ENCODE measurements at places on chromosomes 3 and 15.

GRCh38 chr15:85504749-85505676, 124.6 kb downstream of the AKAP13 start:
- peak; percentile 84 for DNase-seq

DNA sequence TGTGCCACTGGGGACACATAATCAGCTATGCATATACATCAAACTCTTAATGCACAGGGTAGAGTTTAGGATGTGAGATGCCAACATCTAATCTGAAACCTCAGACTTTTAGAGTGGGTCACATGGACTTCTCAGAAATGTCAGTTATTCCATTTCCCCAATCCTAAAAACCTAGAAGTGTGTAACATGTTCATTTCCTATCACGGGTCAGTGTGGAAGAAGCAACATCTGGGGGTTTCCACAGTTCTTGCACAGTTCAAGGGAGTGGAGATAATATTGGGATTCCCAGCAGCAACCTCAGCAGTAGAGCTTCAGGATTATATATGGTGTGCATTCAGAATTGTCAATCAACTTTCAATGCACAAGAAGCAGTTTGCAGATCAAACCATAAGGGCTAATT, 44.4 kb upstream of the SPRED1 start:
- no peak for DNase-seq

DNA sequence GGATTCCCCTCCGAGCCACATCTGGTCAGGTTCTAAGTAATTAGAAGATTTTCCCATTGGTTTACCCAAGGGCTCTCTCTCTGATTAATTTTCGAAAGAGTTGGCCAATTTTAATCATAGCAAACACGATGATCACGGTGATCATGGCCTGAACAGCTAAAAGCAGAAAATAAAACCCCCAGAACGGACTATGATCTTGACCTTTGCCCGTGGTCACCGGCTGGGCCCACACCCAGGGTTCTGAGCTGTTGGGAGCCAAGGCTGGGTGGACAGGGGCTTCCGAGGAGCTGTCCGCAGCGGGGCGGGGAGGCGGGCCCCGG, 2.6 kb downstream of the GP5 start:
- no peak for DNase-seq

DNA sequence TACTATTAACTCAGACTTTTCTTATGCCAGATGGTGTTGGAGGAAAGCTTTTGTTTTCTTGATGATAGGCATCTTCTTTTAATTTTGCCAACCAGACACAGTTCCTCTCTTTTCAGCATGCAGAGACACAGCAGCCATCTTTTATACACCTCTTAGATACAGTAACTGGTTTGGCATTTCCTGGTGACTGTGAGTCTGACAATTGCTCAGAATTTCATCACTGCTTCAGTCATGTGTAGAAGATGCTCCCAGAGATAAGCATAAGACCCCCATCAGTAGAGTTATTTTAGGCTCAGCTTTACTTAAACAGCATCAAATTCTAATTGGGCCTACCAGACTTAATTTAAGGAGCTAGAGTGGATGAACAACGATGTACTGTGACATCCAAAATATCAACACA, 779.0 kb downstream of the SQOR start:
- DNase-seq: no peak

DNA sequence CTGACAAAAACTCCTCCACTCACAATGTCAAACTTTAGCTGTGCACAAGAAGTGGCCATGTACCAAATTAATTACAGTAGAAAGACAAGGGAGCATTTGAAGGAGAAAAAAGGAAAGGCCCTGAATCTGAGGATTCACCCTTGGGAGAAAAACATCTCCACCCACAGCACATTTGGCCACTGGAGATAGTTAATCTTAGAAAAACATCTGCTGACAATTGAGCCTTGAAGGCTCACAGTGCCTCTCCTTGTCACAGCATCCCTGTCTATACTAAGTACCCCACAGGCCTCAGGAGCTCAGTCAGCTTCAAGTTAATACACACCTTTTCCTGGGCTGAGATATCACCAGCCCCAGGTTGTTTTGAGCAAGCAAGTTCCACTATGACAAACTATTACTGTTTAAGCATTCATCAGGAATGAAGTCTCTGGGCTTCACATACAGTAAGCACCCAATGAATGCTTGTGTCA, 78.1 kb upstream of the SETMAR start:
- no peak for DNase-seq

GRCh38 chr3:17357035-17357710, 385.3 kb downstream of the TBC1D5 start:
- no peak for DNase-seq

- peak; percentile 45 for DNase-seq
Measured at GRCh38 chr3:63863150-63864007, at the start of the genes ATXN7 and THOC7. Gene ATXN7, plus strand, starts transcription at chr3:63863867. Its CDS starts 48,732 bp downstream, at chr3:63912599. Gene THOC7, minus strand, starts transcription at chr3:63863805. Its CDS starts 15 bp downstream, at chr3:63863790.

DNA sequence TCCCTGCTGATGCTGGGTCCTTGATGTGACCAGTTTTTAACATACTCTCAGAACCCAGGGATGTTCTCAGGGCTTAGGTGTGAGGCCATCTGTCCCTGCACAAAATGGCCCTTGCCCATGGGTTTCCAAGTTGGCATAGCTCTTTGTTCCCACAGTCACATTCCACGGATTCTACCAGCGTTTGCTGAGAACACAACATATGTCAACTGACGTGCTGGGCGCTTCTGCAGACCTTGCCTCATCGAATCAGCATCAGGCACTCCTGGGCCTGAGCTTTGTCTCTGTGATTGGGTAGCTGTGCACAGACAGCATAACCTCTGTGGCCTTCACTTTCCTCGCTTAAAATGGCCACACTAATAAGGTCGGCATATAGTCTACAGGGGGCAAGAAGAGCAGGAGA, 69.0 kb downstream of the MGLL start:
- DNase-seq: no peak

GRCh38 chr3:14980689-14981088, 33.3 kb downstream of the NR2C2 start:
- peak; percentile 58 for DNase-seq

DNA sequence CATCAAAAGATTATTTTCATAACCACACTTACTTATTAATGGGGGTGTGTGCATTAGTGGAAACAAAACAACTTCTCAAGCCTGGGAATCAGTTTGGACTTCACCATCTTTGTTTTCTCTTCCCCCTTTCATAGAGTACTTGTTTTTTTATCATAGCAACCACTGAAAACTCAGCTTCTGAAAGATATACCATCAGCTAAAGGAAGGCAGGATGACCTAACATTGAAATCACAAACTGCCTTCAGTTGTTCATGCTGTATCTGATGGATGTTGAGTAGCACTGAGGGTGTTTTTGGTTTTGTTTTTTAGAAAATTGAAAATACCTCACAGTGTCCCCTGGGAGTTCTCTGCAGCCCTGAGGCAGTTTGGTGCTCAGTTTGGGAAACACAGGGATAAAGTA, 46.5 kb downstream of the NEK10 start:
- DNase-seq: no peak

DNA sequence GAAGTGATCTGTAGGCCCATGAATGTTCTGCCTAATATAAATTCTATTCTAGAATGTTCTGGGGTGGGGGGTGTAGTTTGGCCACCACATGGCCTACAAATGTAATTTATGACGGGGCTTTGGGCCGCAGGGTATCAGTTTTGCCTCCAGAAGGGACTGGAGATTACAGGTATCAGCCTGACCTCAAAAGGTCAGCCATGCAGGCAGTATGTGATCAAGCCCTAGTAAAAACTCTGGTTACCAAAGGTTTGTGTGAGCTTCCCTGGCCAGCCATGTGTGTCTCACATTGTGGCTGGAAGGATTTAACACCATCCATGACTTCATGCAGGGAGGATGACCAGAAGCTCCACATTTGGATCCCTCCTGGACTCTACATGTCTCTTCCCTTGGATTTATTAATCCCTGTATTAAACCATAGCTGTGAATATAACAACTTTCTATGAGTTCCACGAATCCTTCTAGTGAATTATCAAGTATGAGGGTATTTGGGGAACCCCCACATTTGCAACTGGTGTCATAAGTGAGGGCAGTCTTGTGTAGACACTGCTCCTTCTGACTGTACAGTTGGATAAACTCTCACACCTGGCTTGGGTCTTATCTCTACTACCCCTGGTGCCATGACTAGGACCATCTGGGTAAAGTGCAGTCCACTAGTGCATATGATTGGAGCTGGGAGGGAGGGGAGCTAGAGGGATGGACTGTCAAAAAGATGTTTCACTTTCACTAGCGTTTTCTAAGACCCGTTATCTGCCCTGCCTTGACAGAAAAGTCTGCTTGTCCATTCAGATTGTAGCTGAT, 50.0 kb upstream of the RFX7 start:
- no peak for DNase-seq

DNA sequence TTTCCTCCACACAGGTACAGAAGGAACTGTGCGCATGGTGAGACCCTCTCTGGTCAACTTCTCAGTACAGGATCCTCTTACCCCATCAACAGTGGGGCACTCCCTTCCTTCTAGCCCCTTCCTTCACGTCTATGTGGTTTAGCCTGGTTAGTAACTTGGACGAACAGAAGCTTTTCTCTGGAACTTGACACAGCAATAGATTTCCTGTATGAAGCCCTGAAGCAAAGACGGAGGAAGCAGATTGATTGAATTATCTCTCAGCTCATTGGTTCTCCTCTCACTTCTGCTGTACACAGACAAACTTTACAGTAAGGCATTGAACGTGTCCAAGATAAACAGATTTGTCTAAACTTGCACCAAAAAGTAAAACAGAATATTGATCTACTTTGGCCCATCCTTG, at the start of gene CD200R1:
CD200R1 (minus strand) TSS at position 210 of the 400 bp plus-strand sequence. CDS start 246 bp downstream, outside the sequence.
- no peak for DNase-seq

GRCh38 chr3:16239086-16239770, 25.5 kb downstream of the DPH3 start:
- DNase-seq: no peak

DNA sequence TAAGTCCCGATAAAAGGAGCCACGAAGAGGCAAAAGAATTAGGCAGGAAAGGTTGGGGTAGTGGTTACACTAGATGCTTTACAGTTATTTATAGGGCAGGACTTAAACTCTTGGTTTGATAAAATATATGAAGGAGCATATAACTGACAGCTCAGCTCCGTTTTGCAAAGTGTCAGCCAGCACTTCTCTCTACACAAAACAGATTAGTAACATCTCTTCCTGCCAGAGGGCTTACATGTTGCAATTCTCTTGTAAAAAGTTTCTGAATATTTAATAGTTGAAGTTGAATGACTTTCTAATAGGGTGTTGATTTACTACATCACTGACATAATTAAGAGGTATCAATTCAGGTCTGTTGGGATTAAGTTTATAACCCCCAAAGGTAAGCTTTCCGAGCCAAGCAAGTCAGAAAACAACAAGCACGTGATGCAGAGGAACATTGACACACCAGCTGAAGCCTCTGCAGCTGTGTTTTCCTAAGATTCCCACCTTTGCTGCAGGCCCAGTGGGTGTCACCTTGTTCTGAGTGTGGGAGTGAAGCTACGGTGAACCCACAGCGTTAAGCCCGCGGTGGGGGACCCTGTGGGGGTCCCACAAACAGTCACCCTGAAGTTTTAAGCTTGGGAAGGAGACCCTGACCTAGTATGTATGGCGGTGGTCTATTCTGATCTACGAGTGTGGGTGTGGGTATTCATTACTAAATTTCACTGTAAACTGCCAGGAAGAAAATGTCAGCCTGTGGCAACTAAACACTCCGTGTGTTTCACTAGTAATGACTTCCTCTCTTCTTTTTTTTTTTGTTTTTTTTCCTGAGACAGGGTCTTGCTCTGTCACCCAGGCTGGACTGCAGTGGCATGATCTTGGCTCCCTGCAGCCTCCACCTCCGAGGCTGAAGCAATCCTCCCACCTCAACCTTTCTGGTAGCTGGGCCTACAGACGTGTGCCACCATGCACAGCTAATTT, 22.0 kb upstream of the ATP13A3 start:
- no peak for DNase-seq

GRCh38 chr15:72201391-72201921, 3.9 kb upstream of the GRAMD2A start:
- DNase-seq: peak; percentile 60

DNA sequence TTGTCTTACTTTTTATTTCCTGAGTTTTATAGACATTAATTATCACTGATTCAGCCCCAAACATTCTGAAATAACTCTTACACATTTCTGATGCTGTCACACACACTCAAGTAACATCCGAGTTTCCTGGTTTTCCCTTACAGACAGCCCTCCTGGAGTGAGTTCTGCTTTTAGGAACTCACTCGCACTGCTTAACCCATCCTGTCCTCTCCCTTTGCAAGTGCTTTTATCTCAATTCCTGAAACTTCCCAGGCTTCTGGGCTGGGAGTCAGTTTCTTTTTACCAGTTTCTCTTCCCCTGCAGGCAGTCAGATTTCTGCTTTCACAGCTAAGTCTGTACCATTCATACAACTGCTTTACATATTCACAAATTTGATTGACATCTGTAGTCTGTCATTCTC, 15.6 kb upstream of the SH3GL3 start:
- no peak for DNase-seq

GRCh38 chr3:132881756-132882409, 156.3 kb upstream of the TMEM108 start:
- no peak for DNase-seq

DNA sequence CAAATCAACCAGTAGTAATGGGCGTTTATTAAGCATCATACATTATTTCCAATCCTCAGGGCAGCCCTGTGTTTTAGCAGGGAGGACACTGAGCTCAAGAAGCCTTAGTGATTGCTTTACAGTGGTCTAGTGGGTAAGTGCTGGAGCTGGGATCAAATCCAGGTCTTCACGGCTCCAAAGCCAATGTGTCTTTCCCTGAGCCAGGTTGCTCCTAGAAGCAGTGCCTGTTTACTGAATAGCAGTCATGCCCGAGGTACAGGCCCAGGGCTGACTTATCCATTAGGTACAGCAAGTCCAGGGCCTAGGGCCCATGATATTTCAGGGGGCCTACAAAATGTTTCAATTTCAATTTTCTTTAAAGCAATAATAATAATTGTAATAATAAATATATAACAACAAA, 9.6 kb upstream of the SMAD6 start:
- DNase-seq: no peak

- DNase-seq: no peak
Measured at GRCh38 chr3:122395582-122395981, 11.6 kb downstream of the FAM162A start.

GRCh38 chr15:55532944-55533343, 24.9 kb upstream of the DNAAF4 start:
- no peak for DNase-seq

- DNase-seq: no peak
Measured at GRCh38 chr15:42373274-42373673, 14.0 kb downstream of the CAPN3 start.

GRCh38 chr15:29873264-29873663, 51.0 kb upstream of the TJP1 start:
- DNase-seq: no peak

GRCh38 chr3:149188494-149188893, 33.1 kb downstream of the CP start:
- no peak for DNase-seq

- no peak for DNase-seq
Measured at GRCh38 chr3:172096881-172097420, 57.6 kb downstream of the FNDC3B start.

- no peak for DNase-seq
Measured at GRCh38 chr3:5428607-5429516, 241.4 kb downstream of the EDEM1 start.

DNA sequence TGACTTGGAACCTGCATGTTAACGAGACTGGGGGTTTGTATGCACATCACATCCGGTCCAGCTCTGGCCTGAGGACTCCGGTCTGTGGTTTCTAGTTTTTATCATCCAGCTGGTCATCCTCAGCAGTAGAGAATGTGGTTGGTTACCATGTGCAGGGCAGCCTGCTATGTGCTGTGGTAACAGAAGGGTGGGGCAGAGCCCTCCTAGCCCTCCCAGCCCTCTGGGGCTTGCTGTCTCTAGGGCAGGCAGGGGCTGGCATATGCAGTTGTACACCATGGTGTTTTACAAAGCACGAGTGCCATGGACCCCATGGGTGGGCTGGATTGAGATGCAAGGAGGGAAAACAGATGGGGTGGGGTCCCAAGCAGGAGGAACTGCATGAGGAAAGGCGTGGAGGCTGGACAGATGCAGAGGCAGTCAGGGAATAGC, 70.2 kb downstream of the APBA2 start:
- DNase-seq: no peak

All from NAMALWA (cell line).